ENCODE measurements at places on chromosomes 3 and 15. TPM values are rescaled to one million over a fixed set of nuclear protein-coding genes. Genes with fewer than 3 reads are reported as not detected.

GABRR3 gene
- not detected for total RNA-seq

AGBL1 gene
- total RNA-seq, result not detected

CHRM5 gene
- total RNA-seq, result under 0.01 TPM

SLC22A14 gene
- total RNA-seq, result 0.14 TPM

IGF2BP2 gene
- total RNA-seq, result 141 TPM

NUDT16 gene
- total RNA-seq, result 11.2 TPM

ZNF860 gene
- 0.44 TPM for total RNA-seq

PARP9 gene
- total RNA-seq, result 20.5 TPM

KLHL25 gene
- total RNA-seq, result 6.2 TPM

FANCD2OS gene
- not detected for total RNA-seq

SCN11A gene
- under 0.01 TPM for total RNA-seq

LCMT2 gene
- total RNA-seq, result 9.9 TPM

STX19 gene
- not detected for total RNA-seq

KCNAB1 gene
- total RNA-seq, result not detected

DAPK2 gene
- total RNA-seq, result 1.1 TPM

C15orf62 gene
- total RNA-seq, result not detected

SLCO2A1 gene
- 1.6 TPM for total RNA-seq

CSTA gene
- total RNA-seq, result not detected

MEX3B gene
- total RNA-seq, result 9.6 TPM

CCK gene
- not detected for total RNA-seq

TF gene
- total RNA-seq, result 0.44 TPM

LRRC15 gene
- total RNA-seq, result 0.22 TPM

LMCD1 gene
- total RNA-seq, result 44.2 TPM

PTH1R gene
- total RNA-seq, result not detected

ARL13B gene
- 12.3 TPM for total RNA-seq

INKA1 gene
- 4.4 TPM for total RNA-seq

BCHE gene
- 0.57 TPM for total RNA-seq

CCR5 gene
- total RNA-seq, result not detected

SH2D7 gene
- not detected for total RNA-seq

DPPA4 gene
- not detected for total RNA-seq

UTS2B gene
- total RNA-seq, result 1.3 TPM

MAP6D1 gene
- 2.0 TPM for total RNA-seq

HAUS2 gene
- total RNA-seq, result 41.1 TPM

FSTL1 gene
- 957 TPM for total RNA-seq

APOD gene
- total RNA-seq, result 2.0 TPM

CCDC33 gene
- 4.0 TPM for total RNA-seq

MESP1 gene
- total RNA-seq, result under 0.01 TPM

PEAK1 gene
- 69.8 TPM for total RNA-seq

EAF2 gene
- total RNA-seq, result 0.72 TPM

CCR9 gene
- not detected for total RNA-seq

TIMMDC1 gene
- total RNA-seq, result 51.9 TPM

KBTBD12 gene
- total RNA-seq, result not detected

FOXB1 gene
- total RNA-seq, result not detected

FBXW12 gene
- total RNA-seq, result not detected

SLC24A5 gene
- not detected for total RNA-seq

ROPN1 gene
- total RNA-seq, result not detected

TRPM1 gene
- not detected for total RNA-seq

MUC4 gene
- not detected for total RNA-seq

All from placental pericyte (primary cell).